Stimulated activated CD8-positive, alpha-beta memory T cell treated with anti-CD3 and anti-CD28 coated beads, Interleukin-2, amount 100 ng/mL, for 48 hours (primary cell): ENCODE measurements at places on chromosomes 7 and 10.

DNA sequence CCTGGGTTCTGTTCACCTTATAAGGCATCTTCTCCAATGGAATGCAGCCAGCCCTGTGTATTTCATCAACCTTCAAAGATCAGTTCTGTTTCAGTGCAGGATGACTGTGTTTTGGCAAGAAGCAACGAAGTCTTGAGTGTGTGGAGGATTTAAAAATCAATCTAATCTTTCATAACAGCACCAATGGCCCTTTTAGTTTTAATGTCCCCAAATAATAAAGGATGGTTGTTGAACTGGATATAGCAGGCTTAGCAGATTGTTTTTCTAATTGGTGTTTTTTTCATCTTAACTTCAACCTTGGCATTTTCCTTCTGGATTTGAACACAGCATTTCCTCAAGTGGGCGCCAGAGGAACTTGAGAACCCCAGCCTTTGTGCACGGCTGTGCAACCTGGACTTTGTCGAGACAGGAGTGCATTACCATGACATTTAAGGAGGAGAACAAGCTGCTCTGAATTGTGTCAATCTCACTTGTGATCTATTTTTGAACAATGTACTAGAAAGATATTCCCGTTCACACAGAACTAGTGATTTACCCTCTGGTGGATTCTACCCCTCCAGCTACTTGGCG is 313.3 kb upstream of the AKR1E2 start:
- no peak for DNase-seq

- no peak for DNase-seq
Measured at GRCh38 chr10:94108200-94108599, 114.5 kb downstream of the PLCE1 start.

- DNase-seq = no peak
Measured at GRCh38 chr10:12852687-12853086, 148.8 kb downstream of the CCDC3 start.

GRCh38 chr7:84735677-84736076 is 451.2 kb downstream of the SEMA3D start:
- DNase-seq = no peak

DNA sequence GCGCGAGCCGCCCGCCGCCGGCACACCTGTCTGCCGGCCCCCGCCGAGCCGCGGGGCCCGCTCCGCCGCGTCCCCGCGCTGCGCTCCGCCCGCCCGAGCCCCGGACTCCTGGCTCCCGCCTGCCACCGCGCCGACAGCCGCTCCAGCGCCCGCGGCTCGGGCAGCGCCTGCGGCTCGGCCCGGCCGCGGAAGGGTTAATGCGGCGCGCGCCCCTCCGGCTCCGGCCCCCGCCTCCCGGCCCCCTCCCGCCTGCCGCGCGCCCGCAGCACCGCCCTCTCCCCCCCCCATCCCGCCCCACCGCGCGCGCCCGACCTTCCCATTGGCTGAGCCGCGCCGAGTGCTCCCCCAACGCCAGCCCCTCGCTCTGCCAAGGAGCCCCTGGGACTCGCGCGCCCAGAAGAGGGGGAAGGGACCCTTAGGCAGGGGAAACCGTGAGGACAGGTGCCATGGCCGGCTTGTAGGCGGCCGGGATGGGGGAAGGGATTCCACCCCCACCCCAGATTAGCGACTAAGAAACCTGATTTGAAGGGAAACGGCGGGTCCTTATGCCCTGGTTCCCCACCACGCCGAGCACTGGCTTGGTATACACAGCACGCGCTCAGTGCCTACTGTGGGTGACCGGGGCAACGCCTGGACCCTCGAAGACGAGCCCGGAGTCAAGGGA is at the start of gene KCNH2:
Gene KCNH2, minus strand, starts transcription at position 196 of the 664 bp plus-strand sequence. CDS start 408 bp downstream, outside the sequence.
- no peak for DNase-seq

GRCh38 chr7:156942708-156943090 is 6.8 kb upstream of the NOM1 start:
- no peak for DNase-seq

DNA sequence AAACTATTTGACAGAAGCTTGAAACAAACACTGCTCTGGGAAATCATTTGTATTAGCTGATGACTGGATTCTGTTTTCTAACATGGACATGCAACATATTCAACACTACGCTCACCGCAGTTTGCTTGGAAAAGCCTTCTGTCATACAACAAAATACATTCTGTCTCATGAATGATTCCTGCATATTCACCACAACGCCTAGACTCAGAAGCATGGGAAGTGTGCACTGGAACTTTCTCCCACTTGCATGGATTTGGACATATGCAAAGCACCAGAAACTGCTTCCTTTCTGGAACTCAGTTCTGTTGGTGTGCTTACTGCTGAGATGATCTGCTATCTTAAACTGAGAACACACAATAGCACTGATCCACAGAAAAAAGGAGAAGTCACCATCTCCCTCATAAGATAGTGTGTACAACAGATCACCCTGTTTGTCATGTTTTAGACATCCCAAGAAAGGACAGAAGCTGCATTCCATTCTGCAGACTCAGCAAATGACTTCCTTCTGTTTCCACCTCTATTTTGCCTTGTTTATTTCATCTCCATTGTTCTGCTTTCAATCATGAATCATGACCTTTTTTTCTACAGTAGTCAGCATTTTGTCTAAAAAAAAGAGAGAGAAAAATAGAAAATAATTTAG is 115.8 kb downstream of the HTR7 start:
- no peak for DNase-seq

GRCh38 chr10:102401342-102401654 is 5.8 kb downstream of the NFKB2 start:
- no peak for DNase-seq

- DNase-seq = no peak
Measured at GRCh38 chr7:35874886-35875285, 74.0 kb downstream of the SEPTIN7 start.

- no peak for DNase-seq
Measured at GRCh38 chr10:133292919-133293809, 15.5 kb downstream of the TUBGCP2 start.

DNA sequence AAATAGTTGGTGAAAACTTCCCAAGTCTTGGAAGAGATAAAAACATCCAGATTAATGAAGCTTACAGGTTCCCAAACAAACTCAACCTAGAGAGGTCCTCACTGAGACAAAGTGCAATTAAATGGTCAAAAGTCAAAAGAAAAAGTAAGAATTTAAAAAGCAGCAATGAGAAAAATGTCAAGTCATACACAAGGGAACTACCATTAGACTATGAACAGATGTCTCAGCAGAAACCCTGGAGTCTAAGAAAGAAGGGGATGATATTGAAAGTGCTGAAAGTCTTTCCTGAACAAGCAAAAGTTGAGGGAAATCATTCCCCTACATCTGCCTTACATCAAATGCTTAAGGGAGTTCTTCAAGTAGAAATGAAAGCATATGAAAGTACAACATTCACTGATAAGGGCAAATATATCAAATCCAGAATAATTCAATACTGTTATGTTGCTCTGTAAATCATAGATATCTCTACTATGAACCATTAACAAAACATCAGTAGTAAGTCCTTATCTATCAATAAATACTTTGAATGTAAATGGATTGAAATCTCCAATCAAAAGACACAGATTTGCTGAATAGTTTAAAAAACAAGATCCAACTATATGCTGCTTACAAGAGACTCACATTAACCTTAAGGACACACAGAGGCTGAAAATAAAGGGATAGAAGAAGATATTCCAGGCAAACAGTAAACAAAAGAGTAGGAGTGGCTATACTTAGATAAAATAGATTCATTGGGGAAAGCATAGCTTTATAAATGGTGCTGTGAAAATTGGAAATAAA is 449.5 kb downstream of the PHTF2 start:
- DNase-seq = no peak

- DNase-seq = no peak
Measured at GRCh38 chr10:114694062-114694461, 36.0 kb upstream of the ABLIM1 start.

GRCh38 chr7:112293416-112293815 is 86.9 kb downstream of the ZNF277 start:
- no peak for DNase-seq

DNA sequence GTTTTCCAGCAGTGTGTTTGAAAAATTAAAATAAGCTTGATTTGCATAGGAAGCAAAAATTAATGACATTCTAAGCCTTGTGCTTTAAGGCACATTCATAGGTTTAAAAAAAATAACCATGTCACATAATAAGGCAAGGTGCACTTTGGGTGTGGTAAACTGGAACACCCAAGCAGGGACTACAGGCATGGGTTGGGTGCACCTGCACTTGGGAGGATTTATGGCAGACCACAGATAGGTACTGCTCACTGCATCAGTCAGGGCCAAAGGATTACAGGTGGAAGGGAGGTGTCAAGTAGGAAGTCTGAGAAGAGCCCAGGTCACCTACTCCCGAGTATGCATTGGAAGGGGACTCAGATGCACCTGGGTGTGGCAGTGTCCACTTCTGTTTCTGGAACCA is 753.7 kb downstream of the SUGCT start:
- DNase-seq = no peak

- no peak for DNase-seq
Measured at GRCh38 chr7:25117226-25118047, 7.6 kb downstream of the CYCS start.

- DNase-seq = no peak
Measured at GRCh38 chr7:11416641-11417458, 415.1 kb downstream of the THSD7A start.

DNA sequence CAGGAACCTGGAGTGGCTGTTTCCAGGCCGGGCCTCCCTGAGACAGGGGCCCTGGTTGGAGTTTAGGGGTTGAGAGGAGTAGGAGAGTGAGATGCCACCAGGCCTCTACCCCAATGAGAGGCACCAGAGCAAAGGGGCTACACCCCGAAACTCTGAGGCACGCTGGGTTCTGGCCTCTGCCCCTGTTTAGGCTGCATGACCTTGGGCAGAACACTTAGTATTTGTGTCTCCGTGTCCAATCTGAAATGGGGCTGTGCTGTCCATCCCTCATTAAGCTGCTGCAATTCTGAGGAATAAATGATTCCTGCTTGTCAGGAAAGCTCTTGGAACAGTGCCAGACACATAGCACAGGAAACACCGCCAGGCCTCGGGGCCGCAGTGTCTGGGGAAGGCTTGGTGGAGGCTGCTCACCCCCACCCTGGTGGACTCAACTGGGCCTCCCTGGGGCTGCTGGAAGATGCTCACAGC is 40.5 kb upstream of the SAMD8 start:
- no peak for DNase-seq

DNA sequence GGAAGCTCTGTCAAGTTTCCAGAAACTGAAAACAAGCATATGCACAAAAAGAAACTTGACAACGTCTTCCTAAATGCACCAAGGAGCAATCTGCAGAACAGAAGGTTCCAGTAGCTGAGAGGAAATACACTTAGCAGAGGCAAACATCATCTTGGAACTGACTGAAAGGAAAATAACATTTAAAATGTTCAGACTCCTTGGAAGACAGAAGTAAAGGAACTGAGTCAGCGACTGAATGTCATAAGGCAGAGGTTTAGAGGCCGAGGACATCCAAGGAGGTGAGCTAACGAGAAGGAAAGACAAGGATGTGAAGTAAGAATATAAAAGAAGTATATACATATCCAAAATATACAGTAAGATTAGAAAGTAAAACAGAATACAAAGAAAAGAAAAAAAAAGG is 24.1 kb downstream of the SEMA3D start:
- DNase-seq = no peak

DNA sequence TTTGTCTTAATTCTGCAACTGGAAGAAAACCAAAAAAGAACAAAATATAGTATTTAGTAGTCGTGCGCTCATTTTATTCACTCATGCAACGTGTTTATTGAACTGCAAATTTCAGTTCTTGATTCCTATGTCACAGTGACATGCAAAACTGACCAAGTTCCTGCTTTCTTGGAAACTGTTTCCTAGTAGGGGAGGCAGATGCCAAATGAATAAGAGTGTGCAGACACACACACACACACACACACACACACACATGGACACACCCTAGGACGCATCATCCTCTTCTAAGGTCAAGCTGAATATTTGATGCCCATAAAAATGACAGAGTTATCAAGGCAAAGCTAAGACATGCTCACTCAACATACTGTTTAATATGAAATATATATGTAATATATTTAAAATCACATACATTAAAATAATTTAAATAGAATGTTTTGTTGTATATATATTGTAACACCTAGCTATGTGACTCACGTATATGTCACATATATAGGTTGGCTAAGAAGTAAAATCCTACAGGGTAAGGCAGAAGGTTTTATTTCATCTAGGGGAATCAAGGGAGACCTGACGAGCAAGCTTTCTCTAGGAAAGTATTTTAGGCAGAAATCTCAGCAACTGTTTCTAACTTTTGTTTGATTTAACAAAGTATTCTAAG is 79.6 kb downstream of the SVIL start:
- no peak for DNase-seq

GRCh38 chr7:155756322-155756721 is 55.9 kb downstream of the SHH start:
- DNase-seq = no peak

DNA sequence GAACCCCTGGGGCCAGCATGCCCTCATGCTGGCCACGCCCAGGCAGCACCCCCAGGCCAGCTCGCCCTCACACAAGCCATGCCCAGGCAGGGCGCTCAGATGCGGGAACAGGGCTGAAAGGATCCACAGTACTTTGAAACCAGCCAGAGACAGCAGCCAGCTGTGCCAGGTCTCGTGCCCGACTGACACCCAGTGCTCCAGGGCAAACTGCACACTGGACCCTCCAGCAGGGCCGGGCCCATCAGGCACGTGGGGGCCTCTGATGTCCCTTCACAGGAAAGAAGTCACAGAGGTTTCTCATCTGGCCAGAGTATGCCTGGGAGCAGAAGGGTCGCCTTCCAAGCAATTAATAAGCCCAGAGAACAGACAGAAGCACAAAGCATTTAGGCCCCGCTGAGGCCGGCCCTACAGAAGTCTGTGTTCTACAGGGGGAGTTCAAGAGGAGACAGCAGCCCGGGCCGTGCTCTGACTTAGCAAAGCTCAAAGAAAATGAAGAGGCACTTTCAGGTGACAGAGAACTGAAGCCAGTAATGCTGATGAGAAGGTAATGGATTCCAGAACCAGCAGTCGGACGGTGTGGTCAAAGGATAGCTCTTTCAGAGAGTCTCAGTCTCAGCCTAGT is 21.4 kb downstream of the MAD1L1 start:
- DNase-seq = no peak

DNA sequence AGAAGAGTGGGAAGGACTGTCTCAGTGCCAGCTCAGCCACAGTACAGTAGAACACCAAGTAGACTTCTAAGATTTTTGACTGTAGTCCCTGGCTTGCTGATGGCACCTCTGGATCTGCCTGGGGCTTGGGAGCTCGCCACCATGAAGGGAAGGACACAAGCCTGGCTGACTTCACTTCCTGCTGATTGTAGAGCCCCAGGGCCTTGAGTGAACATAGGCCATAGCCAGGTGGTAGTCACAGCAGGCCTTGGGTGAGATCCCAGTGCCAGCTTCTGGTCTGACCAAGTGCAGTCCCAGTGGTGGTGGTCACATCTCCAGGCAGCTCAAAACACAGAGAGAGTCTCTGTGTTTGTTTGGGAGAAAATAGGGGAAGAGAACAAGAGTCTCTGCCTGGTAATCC is 57.6 kb upstream of the HBP1 start:
- DNase-seq = no peak

DNA sequence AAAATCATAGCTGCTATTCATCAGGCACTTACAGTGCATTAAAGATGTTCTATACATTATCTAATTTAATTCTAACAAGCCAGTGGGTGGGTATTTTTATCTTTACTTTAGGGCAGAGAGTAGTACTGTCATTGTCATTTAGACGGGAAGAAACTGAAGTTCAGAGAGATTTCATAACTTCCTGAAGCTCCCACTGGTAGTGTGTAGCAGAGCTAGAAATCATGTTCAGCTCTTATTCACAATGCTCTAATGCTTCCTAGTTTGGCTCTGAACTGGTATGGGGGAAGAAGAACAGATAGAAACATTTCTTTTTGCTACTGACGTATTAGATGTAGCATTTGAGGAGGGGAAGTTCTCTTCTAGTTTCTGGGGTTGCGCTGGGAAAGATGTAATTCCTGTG is 116.7 kb downstream of the CYP26A1 start:
- no peak for DNase-seq

GRCh38 chr10:77983384-77984341 is 45.7 kb downstream of the POLR3A start:
- DNase-seq = no peak
